ENCODE measurements at places on chromosomes 2 and 18.

GRCh38 chr2:128284841-128285240 lies 33.8 kb downstream of the HS6ST1 start:
- no peak for DNase-seq

DNA sequence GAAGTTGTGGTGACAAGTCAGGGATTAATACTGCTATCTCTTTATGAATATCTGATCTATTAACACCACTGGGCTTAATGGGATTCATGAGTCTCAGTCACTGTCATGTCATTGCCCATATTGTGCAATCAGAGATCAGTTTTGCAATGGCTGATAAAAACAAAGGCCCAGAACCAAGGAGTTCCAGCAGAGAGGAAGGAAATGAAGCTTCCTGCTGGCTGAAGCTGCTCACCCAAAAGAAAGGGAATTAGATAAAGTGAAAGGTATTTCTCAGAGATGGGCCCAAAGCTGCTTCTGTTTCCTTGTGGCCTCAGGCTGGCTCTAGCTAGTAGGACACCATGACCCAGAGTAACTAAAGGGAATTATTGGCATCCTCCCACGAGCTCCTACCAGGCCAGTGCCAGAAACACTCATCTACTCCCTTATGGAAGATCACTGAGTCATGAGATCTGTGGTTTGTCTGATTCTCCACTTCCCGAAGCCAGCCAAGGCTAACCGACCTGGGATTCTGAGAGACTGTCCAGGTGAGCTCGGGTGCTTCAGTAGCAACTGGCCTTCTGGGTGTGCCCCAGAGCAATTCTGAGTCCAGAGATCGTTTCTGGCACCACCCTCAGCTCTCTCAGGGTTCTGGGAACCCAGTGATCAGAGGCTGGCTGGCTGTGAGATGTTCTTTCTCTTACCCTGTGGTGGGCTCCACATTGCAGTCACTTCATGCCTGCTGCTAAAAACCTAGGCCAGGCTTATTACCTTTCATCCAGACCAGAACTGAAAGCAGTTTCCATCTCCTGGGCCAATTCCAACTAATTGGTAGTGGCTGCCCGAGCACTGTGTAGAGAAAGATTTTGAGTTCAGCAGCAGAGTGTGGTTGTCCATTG lies 129.5 kb upstream of the PELI1 start:
- DNase-seq = no peak

DNA sequence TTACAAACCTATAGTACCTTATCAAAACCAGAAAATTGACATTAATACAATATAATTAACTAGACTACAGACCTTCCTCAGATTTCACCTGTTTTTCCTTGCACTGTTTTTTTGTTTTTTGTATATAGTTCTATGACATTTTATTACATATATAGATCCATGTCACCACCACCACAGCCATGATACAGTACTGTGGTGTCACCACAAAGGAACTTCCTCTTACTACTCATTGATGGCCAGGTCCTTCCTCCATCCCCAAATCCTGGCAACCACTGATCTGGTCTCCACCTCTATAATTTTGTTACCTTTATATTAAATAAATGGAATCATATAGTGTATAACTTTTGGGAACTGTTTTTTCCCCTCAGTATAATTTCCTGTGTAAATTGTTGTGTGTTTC lies 19.4 kb upstream of the ATP6V1B1 start:
- no peak for DNase-seq

DNA sequence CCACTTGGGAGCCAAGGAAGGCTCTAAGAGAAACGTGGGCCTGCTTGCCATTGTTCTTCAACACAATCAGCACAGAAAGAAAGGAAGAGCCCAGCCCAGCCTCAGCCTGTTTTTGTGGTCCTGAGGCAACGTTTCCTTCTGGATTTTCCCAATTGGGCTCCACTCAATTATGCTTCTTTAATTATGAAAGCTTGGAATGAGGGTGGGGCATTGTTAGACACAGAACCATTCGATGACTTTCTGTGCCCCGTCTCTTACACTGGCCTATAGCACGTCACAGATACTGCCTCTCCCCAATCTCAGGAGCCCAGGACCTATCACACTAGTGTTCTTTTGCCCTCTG lies 207.4 kb downstream of the ZFP36L2 start:
- DNase-seq = no peak

DNA sequence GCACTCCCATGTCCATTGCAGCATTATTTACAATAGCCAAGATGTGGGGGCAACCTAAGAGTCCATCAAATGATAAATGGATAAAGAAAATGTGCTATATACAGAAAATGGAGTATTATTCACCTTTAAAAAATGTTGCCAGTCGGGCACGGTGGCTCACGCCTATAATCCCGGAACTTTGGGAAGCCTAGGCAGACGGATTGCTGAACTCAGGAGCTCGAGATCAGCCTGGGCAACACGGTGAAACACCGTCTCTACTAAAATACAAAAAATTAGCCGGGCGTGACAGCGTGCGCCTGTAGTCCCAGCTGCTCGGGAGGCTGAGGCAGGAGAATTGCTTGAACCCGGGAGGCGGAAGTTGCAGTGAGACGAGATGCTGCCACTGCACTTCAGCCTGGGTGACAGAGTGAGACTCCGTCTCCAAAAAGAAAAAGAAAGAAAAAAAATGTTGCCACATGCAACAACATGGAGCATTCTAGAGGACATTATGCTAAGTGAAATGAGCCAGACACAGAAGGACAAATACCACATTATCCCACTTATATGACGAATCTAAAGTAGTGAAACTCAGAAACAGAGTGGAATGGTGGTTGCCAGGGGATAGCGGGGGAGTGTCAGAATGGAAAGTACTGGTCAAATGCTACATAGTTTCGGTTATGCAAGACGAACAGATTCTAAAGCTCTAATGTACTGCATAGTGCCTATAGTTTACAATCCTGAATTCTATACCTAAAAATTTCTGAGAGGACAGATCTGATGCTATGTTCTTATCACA lies 1385.6 kb upstream of the TMEFF2 start:
- no peak for DNase-seq

DNA sequence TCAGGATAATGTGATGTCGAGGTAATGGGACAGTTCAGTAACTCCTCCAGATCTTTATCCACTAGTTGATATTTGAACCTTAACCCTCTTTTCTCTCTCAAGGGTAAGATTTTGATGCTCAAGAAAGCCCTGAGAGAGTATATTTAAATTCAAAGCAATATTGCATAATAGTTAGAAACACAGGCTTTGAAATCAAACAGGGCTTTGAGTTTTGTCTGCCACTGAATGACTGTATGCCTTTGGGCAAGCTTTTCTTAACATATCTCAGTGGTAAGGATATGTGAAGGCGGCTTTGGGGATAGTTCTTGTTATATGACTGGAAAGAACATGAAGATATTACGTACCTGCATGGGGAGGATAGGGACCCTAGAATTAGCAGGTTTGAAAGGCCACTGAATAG lies 11.1 kb downstream of the ITPRID2 start:
- DNase-seq = no peak

DNA sequence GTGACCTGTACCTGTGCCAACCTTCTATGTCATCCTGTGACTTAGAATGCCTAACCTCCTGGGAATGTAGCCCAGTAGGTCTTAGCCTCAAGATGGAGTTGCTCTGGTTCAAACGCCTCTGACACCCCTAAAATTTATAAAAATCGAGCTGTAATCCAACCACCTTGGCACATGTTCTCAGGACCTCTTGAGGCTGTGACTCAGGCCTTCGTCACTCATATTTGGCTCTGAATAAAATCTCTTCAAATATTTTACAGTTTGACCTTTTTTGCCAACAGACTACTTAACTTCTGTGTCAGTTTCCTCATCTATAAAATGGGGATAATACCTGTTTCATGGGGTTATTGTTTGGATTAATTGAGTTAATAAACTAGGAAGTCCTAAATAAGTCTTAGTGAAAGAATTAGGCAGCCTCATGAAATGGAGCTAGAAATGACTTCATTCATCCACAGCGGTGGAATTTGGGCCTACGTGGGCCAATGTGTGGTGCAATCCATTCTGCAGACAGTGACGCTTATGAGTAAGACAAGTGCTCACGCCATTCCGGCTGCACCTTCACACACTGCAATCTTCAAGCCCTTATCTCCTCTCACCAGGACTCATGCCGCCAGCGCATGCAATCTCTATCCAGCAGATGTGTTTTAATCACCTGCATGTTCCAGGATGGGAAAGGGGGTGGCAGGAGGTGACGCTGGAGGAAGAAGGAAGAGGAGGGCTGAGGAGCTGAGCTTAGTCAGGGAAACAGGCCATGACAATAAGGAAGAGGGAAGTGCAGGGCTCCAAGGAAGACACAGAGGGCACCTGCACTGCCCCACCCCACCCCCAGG lies 2.0 kb upstream of the UBE2F start:
- no peak for DNase-seq

GRCh38 chr18:32583431-32583830 lies 112.7 kb upstream of the GAREM1 start:
- no peak for DNase-seq

DNA sequence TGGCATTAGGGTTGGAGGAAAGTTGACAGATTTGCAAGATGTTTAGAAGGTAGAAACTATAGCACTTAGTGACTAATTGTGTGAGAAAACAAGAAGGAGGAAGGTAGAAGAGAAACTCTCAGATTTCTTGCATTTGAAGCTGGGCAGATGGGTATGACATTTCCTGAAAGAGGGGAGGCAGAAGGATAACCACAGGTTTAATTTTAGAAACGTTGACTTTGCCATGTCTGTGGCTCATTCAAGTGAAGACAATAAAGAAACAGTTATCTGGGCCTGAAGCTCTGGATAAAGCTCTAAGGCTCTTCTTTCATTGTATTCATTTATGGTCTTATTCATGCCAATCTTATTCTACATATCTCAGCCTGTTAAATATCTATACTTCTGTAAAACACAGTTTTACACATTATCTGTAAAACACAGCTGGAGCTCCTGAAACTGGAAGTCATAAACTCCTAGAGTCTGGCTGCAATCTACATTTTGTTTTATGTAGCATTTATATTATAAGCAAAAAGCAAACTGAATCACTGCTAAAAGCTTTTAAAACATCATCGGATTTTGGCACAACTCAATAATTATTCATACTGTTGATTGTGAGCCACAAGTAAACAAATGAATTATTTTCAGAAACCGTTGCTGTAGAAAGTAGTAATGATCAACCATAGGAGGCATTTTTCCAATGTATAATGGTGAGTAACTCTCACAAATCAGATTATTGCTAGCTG lies 138.5 kb downstream of the RIT2 start:
- DNase-seq = no peak

DNA sequence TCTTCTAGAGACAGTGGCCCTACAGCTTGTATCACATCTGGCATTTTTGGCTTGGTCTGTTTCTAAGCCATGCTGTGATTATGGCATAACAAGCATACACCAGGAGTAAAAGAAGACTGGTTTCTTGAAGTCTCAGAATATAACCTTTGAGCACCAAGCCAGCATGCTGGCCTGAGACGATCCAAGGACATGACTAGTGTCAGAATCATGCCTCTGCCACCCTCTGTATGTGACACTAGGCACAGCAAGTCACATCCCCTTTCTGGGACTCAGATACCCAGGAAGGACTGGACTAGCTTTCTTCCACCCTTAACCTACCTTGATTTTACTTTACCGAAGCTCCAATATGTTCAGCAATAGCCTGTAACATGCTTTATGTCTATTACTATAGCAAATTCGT lies 345.5 kb downstream of the SETBP1 start:
- DNase-seq = no peak

DNA sequence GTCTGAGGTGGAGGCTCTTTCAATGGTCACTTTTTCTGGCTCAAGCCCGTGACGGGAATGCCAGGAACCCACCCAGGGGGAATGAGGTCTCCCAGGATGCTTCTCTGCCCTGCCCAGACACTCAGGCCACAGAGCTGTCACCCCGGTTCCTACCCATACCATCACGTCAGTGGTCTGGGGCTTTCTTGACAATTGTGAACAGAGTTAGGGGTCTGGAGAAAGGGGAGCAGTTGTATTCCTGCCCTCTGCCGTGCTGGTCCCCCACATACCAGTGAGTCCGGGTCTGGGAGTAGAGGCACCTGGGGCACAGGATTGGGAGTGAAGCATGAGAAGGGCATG lies 97.2 kb downstream of the B3GNT2 start:
- no peak for DNase-seq

DNA sequence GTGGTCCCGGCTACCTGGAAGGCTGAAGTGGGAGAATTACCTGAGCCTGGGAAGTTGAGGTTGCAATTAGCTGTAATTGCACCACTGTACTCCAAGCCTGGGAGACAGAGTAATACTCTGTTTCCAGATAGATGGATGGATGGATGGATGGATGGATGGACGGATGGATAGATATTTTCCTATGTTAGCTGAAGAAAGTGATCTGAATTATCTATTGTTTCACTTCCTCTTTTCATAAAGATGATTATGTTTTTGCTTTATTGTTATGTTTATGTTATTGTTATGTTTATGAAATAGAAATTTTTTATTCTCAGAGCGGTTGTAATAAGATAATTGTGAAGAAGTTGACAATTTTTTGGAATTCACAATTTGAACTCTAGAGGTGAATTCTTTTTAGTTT lies 33.3 kb upstream of the TTC27 start:
- no peak for DNase-seq

DNA sequence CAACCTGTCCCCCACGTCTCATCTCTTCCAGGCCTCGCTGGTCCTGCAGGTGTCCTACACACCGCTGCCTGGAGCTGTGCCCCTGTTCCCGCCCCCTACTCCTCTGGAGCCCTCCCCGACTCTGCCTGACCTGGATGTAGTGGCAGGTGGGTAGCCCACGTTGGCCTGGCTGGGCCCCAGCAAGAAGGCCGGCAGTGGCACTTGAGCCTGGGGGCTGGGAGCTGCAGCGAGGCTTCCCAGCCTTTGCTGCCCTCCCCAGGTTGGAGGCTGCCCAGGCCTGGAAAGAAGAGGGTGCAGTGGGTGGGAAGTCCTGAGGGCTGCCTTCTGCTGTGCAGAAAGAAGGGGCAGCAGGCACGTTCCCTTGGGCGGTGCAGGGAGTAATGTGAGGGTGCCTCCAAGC lies 58.4 kb downstream of the DYSF start:
- no peak for DNase-seq

- DNase-seq = no peak
Observed at GRCh38 chr2:69036926-69037325, 23.9 kb downstream of the ANTXR1 start.

DNA sequence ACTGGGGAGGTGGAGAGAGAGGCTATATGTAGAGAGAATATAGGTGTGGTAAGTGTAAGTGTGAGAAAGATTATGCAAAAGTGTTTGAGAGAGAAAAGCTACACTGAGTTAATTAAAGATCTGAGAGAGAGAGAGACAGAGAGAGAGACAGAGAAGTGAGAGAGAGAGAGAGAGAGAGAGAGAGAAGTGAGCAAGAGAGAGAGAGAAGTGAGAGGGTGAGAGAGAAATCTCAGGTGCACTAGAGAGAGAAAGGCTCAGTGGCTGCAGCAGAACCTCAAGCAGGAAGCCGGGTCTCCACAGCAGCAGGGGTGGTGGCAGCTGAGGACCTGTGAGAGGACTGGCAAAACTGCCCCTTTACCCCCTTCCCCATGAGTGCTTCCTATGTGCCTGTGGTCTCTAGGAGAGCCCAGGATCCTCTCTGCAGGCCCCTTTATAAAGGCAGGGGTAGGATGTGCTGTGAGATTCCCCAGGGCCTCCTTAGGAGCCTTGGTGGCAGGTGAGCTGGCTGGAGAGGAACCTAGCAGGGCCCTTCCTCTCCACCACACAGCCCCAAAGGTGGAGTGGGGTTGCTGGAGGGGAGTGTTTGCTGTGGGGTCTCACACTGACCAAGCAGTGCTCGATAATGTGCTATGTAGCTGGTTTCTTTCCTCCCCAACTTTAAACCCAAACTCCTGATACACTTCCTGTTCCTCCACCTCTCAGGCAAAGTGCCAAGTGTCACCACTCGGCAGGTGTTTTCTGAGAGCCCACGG lies 52.6 kb downstream of the SLC4A5 start:
- peak; percentile 26 for DNase-seq
